ENCODE measurements at places on chromosomes 3 and 15.

DNA sequence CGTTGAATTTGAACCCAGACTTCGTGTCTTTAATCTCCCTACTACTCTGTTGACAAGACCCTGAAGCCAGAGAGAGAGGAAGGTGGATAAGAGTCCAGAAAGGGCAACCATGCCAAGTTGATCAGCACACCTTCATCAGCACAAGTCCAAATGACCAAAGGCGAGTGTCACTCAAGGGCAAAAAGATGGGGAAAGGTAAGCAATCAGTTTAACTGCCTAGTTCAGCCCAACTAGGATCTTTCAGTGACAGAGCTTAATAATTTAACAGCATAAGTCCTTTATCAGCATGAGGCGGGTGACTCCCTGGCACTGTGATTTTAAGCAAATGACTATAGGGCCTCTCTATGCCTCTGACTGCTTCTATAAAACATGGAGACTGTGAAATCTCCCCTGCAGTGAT lies 6.2 kb downstream of the SUCLG2 start:
- DNase-seq, result no peak

DNA sequence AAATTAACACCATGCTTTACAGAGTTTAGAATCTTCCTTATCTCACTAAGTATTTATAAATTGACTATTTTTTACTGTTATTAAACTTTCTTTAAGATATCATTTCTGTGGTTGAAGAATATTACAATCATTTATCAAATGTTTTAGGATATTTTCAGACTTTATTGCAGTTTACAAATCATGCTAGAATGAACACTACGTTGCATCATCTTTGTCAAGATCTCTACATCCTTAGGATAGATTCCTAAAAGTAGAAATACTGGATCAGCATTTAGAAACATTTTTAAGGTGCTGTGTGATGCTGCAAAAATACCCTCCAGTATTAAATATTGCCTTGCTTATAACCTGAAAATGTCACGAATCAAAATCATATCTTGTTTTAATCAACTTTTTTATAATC lies 2.5 kb upstream of the PLD1 start:
- no peak for DNase-seq

GRCh38 chr15:65884511-65884910 lies 15.2 kb downstream of the RAB11A start:
- DNase-seq, result no peak

- DNase-seq, result no peak
Observed at GRCh38 chr15:90421527-90421926, 33.5 kb downstream of the IQGAP1 start.

- no peak for DNase-seq
Observed at GRCh38 chr3:173253471-173253870, 112.4 kb upstream of the SPATA16 start.

DNA sequence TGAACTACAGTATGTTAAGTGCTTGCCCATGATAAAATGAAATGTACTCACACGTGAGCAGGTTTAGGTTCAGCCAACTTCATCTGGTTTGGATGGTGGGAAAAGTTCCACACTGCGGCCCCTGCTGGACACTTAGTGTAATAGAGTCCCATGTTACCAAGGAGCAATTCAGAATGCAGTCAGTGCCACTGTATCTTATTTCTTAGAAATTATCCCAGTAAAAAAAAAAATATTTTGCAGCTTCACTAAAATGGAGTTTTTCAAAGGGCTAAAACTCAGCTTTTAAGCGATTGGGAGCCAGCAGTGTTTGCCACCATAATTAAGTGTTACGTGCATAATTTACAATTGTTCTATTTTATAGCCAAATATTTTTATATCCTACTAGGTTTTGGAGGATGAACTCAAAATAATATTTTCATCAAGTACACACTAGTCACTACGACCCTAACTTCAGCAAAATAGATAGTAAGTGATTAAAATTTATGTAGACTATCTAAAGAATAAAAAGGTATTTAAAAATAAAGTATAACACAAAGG lies 371.7 kb upstream of the GBE1 start:
- peak; percentile 25 for DNase-seq

- no peak for DNase-seq
Observed at GRCh38 chr15:101499863-101500713, 10.6 kb upstream of the PCSK6 start.

- no peak for DNase-seq
Observed at GRCh38 chr15:41474436-41474835, 19.2 kb upstream of the ITPKA start.

DNA sequence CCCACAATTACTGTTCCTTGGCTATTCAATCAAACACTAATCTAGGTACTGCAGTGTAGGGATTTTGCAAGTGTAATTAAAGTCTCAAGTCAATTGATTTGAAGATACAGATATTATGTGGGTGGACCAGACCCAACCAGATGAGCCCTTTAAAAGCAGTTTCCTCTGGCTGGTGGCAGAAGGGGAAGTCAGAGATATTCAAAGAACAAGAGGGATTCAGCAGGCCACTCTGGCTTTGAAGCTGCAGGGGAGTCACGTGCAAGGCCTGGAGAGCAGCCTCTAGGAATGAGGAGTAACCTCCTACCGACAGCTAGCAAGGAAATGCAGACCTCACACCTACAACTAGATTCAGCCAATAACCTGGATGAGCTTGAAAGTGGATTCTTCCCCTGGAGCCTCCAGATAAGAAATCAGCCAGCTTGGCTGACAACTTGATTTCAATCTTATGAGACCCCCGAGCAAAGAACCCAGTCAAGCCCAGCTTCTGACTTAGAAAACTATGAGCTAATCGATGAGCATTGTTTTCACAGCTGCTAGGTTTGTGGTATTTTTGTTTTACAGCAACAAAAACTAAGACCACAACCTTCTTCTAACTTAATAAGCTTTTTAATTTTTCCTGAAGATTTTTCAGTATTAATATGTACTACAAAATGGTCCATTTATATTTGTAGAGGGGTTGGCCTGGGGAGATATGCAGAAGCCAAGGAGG lies 13.4 kb downstream of the HACD2 start:
- DNase-seq, result no peak

- DNase-seq, result no peak
Observed at GRCh38 chr3:25586167-25586505, 78.6 kb downstream of the TOP2B start.

GRCh38 chr3:54273791-54274190 lies 151.4 kb downstream of the CACNA2D3 start:
- no peak for DNase-seq

GRCh38 chr15:39025321-39025720 lies 460.7 kb upstream of the RASGRP1 start:
- no peak for DNase-seq

GRCh38 chr3:147046916-147047315 lies 359.4 kb downstream of the ZIC4 start:
- DNase-seq, result no peak

DNA sequence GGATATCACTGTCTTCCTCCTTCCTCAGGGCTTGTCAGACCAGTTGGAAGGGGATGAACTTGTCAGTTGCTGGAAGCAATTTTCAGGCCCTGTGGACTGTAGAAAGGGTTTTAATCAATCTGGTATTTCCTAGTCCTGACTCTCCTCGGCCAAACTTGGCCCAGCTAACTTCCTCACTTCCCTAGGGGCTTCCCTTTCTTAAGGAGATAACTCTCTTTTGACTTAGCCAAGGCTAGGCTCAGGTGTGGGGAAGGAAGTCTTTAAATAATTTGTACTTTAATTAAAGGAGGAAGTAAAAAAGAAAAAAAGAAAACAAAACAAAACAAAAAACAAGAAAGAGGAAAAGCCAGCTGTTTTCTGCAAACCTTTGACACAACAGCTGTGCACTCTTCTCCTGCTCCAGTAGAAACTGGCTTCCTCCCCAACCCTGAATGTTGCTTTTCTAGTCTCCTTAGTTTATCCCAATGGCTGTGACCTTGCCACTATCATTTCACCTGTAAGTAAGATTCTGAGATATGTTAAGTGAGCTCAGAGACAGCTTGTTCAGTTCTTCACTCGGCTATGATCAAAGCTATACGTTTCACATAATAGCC lies 53.0 kb upstream of the ST3GAL6 start:
- no peak for DNase-seq

DNA sequence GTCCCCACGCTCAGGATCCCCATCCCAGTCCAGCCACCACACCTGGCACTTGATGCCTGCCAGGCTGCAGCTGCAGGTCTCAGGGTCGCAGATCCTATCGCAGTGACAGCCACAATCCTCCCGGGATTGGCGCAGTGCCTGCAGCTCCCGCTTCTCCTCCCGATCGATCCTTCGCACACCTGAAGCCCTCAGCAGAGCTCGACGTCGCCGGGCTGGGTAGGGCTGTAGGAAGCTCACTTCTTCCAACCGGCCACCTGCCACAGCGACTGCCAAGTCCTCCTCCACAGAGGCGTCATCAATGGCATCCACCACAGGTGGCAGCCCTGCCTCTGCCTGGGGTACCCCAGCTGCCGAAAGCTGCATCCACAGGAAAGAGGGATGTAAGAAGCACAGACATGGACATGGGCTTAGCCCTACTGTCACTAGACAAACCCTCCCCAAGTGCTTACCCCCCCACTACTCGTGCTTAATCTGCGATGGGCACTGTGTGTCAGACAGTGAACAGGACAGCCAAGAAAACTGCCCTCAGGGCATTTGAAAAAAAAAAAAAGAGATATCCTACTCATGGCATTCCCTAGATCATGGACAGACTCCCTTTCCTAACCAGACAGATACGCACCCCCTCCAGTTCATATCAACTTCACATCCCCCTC lies 9.2 kb downstream of the CSRNP1 start:
- no peak for DNase-seq

DNA sequence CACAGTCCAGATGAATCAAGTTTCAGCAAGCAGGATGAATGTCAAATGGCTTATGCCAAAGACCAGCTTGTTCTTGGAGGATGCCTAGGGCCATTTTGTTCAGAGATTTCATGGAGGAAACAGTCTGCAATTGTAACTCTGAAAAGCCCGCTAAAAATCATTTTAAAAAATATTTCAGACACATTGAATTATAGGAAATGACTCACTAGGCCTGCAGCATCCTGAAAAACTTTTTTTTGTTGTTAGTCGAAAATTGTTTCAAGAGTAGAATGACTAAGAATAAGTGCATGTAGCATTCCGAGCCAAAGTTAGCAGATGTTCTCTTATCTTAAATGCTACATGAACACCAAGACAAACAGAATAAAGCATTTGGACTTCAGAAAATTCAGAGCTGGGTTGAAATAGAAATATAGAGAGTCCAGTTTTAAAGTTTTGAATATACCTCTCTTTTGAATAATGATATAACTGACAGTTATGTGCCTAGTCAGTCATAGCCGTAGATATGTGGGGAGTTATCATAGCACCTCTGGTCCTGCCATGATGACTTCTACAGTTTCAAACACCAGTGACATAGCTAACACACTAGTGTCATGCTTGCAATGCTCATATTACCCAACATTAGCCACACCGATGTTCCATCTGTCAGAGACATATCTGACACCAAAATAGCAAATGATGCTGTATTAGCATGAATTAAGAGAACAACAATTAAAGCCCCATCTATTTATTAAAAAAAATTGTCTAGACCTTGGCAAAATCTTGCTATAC lies 1462.8 kb upstream of the GBE1 start:
- DNase-seq, result no peak

GRCh38 chr15:49134683-49135341 lies 20.6 kb downstream of the COPS2 start:
- no peak for DNase-seq

GRCh38 chr3:129651435-129652202 lies 45.1 kb upstream of the PLXND1 start:
- DNase-seq, result peak; percentile 51

- no peak for DNase-seq
Observed at GRCh38 chr3:42116466-42116865, 25.3 kb downstream of the TRAK1 start.

GRCh38 chr3:101117465-101117864 lies 124.2 kb upstream of the ABI3BP start:
- no peak for DNase-seq

GRCh38 chr3:155676252-155676981 lies 68.5 kb downstream of the PLCH1 start:
- DNase-seq, result peak; percentile 22

DNA sequence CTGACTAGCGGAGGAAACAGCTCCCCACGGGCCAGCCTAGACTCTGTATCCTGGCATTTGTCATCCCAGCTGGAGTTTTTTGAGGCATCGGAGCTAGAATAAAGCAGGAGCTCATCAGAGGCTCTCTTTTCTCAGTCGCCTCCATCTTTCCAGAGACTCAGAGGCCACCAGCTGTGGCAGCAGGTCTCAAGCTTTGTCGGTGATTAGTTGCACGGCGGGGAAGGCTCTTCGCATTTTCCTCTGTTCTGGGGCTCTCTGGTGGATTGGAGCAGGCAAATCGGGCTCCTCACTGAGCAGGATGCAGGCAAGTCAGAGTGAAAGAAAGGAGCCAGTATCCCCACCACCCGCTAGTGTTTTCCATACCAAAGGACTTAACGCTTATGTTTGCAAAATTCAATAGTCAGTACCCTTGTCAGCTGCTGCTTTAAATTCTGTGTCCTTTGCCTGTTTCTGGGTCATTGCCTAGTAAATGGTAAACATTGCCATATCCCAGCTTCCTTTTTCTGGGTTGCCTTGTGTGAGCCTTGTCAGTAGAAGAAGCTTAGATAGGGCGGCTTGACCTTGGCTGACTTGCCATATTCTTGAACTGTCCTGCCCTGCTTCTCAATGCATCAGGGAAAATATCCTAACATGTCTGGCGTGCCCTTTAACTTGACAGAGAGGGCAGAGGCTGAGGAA lies 127.1 kb downstream of the PTPRG start:
- no peak for DNase-seq

GRCh38 chr3:72434296-72434695 lies 413.9 kb downstream of the SHQ1 start:
- no peak for DNase-seq

DNA sequence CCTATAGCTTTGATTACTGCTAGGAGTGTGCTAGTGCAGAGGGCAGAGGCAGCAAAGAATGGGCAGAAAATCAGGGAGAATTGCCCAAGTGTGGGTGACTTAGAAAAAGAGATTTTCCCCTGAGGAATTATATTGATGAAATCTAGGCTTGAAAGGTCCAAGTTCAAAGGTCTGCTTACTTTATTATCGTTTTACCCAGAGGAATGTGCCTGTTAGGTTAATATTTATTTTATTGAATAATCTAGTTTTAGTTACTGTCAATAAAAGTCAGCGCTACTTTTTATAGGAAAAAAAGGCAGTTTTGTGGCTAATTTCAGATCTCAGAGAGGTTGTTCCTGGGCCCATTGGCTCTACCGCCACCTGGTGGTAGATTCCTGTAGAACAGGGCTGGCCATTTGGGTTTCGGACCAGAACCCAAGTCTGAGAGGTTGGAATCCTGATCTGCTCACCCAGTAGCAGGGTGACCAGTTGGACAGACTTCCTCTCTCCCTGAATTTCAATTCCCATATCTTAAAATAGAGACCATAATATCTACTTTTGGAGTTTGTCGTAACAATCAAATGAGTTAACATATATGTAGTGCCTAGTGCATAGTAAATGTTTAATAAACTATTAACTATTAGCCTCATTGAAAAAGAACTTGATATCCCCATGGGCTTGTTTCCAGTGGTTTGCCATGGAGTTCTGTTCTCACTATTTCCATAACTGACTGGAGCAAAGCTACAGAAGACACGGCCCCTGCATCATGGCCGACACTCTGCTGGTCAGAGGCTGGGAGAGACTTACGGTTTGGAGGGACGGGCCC lies 62.7 kb upstream of the ZNF148 start:
- peak; percentile 7 for DNase-seq

- no peak for DNase-seq
Observed at GRCh38 chr3:136404056-136404455, 153.9 kb downstream of the PCCB start.

- peak; percentile 48 for DNase-seq
Observed at GRCh38 chr3:11236588-11237461, 35.4 kb upstream of the ATG7 start.

Data from AG09319 (cell line).